Central memory CD8-positive, alpha-beta T cell (primary cell): ENCODE measurements at places on chromosomes 3 and 15.

GRCh38 chr3:52095990-52096775 is 39.8 kb upstream of the DUSP7 start:
- H3K27ac ChIP-seq: no peak overlapping the region
- no peak overlapping the region for H3K4me3 ChIP-seq
- no peaks in the 10 kb centered on the region for H3K36me3 ChIP-seq
- DNase-seq: no peak

DNA sequence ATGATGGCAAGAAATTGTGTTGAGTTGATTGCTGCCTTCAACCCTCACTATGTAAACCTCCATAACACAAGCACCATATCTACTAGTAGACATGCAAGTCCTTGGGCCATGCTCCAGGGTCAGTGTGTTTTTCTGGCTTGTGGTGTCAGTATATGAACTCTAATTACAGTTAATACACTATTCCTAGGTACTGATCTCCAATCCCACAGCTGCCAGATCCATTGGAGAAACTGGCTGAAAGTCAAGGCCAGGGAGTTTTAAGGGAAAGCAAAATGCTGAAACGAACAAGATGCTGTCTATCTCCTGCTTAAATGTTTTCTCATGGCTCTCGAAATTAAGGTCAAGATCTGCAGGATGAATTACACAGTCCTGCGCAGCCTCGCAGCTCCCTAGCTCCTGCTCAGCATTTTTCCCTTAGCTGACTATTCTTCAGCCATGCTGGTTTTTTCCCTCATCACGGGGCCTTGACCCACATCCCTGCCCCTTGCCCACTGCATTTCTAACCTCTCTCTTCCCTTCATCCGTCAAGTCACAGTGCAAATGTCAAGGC is 425.0 kb upstream of the ADAMTS9 start:
- no peaks in the 10 kb centered on the region for H3K27me3 ChIP-seq
- H3K27ac ChIP-seq: no peak overlapping the region
- no peak overlapping the region for H3K4me3 ChIP-seq
- no peak for DNase-seq
- no peaks in the 10 kb centered on the region for H3K4me1 ChIP-seq
- H3K36me3 ChIP-seq: no peaks in the 10 kb centered on the region

DNA sequence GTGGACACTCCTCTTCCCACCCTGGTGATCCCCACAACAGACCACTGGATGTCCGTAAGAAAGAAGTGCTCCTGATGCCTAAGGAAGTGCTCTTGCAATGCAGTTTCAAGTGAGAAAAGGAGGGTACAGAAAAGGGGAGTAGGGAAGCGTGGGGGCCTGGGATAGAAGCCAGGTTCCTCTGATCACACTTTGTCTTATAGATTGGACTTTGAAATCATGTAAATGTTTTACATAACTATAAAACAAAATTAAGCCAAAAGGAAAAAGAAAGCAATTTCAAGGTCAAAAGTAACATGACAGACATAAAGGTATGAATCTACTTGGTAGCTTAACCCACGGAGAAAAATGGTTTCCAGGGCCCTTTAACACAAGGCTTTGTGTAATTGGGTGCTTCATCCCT is 107.3 kb upstream of the TRPM1 start:
- H3K4me1 ChIP-seq: peaks cover 7% of the 10 kb centered on the region
- H3K4me3 ChIP-seq: no peak overlapping the region
- H3K27me3 ChIP-seq: no peaks in the 10 kb centered on the region

GRCh38 chr3:181442066-181442465 is 269.7 kb upstream of the SOX2 start:
- H3K36me3 ChIP-seq: no peaks in the 10 kb centered on the region
- no peak overlapping the region for H3K4me3 ChIP-seq
- H3K27me3 ChIP-seq: no peaks in the 10 kb centered on the region
- no peak overlapping the region for H3K27ac ChIP-seq
- no peaks in the 10 kb centered on the region for H3K4me1 ChIP-seq

- H3K4me3 ChIP-seq: no peak overlapping the region
- no peaks in the 10 kb centered on the region for H3K27me3 ChIP-seq
- H3K36me3 ChIP-seq: peaks cover 7% of the 10 kb centered on the region
- DNase-seq: no peak
Observed at GRCh38 chr15:40091861-40092255, 16.8 kb downstream of the BMF start.

GRCh38 chr3:106913966-106914365 is 463.3 kb upstream of the CCDC54 start:
- H3K27me3 ChIP-seq: no peaks in the 10 kb centered on the region
- no peak overlapping the region for H3K27ac ChIP-seq
- H3K4me1 ChIP-seq: no peaks in the 10 kb centered on the region
- no peak overlapping the region for H3K4me3 ChIP-seq

DNA sequence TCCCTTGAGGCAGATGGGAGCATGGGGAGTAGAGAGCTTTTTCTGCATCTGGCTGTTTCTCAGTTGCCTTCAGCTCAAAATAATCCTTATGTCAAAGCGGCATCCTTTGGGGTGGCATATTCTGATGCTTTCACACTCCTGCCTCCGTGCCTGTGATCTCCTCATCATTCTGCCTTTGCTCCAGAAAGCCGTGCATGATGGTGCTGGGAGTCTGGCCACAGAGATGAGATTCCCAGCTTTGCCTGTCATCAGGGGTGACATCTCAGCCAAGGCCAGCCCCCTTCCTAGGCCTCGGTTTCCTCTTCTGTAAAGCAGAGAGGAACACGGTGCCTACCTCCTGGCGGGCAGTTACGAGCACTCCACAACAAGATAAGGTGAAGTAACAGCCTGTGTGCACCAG is 96.3 kb upstream of the ALDH1A3 start:
- no peaks in the 10 kb centered on the region for H3K4me1 ChIP-seq
- peaks cover 19% of the 10 kb centered on the region for H3K27me3 ChIP-seq

- H3K4me1 ChIP-seq: no peaks in the 10 kb centered on the region
- H3K36me3 ChIP-seq: peaks cover 30% of the 10 kb centered on the region
- DNase-seq: no peak
- no peak overlapping the region for H3K27ac ChIP-seq
- no peaks in the 10 kb centered on the region for H3K27me3 ChIP-seq
Observed at GRCh38 chr3:183799461-183799860, 25.9 kb downstream of the MAP6D1 start.

- no peak overlapping the region for H3K27ac ChIP-seq
- H3K4me3 ChIP-seq: no peak overlapping the region
- H3K36me3 ChIP-seq: no peaks in the 10 kb centered on the region
- no peak for DNase-seq
Observed at GRCh38 chr15:76328958-76329357, 7.6 kb upstream of the ISL2 start.

DNA sequence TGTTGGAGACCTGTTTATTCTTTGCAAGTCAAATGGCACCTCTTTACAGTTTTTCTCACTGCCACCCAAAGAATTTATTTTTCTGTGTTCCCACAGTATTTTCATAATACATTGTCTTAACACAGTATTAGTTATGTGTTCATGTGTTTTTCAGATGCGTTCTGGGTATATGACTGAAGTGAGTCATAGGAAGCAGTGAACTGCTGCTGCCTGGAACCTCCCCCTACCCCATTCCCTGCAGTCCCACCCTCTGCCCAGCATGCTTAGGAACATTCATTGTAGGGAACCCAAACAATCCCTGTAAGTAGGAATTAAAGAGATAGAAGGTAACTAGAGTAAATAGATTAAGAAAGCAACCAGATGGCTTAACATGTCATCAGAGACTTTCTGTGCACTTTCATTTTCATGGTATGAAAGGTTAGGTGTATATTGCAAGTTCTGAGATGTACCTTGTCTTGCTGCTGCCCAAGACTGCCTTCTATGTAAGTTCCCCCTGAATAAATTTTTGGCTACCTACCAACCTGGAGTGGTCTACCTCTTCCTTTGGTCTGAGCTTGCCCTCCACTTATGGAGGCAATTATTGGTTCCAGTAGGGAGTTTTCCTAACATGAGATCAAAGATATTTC is 21.9 kb upstream of the SQOR start:
- no peak overlapping the region for H3K27ac ChIP-seq
- H3K4me3 ChIP-seq: no peak overlapping the region
- DNase-seq: no peak
- no peaks in the 10 kb centered on the region for H3K27me3 ChIP-seq
- peaks cover 11% of the 10 kb centered on the region for H3K36me3 ChIP-seq
- H3K4me1 ChIP-seq: no peaks in the 10 kb centered on the region

GRCh38 chr3:38950581-38950980 is 101.2 kb downstream of the SCN11A start:
- H3K36me3 ChIP-seq: no peaks in the 10 kb centered on the region
- no peaks in the 10 kb centered on the region for H3K4me1 ChIP-seq
- no peak for DNase-seq

- DNase-seq: no peak
- no peaks in the 10 kb centered on the region for H3K4me1 ChIP-seq
- peaks cover 18% of the 10 kb centered on the region for H3K27me3 ChIP-seq
- H3K27ac ChIP-seq: no peak overlapping the region
- no peak overlapping the region for H3K4me3 ChIP-seq
Observed at GRCh38 chr3:36511791-36512486, 131.6 kb downstream of the STAC start.

- no peak for DNase-seq
- H3K36me3 ChIP-seq: no peaks in the 10 kb centered on the region
- no peak overlapping the region for H3K4me3 ChIP-seq
- H3K27me3 ChIP-seq: peaks cover 4% of the 10 kb centered on the region
Observed at GRCh38 chr15:81723701-81724100, 322.1 kb downstream of the MEX3B start.

DNA sequence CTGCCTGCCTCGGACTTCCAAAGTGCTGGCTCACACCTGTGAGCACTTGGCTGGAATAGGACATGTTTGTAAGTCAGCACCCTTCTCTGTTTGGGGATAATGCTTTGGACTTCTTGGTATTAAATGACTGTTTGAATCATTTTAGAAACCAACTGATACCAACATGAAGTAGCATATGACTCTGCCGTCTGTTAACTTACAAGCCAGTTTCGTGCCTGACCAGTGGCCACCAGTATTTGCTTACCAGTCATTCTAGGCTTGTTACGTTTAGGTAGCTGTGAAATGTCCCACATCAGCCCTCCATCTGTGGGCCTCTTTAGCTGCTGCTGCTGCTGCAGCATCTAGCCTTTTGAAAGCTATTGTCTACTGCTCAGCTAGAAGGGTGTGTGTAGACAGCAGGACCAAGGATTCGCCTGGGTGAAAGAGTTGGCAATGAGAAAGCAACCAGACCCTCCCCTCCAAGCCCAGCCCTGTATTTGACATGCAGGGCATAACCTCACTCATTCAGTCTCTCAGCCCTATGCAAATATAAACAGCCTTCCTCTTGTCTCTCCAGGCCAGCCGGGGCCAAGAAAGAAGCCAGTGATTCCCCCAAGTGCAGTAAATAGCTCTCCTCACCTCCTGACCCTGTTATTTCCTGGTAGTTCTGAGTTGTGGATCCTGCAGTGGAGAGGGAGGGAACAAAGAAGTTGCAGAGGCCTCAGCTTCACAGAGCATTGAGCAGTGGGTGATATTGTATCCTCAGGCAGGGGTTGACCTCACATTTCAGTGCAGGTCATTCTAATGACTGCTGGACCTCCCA is 51.0 kb downstream of the NKIRAS1 start:
- H3K4me3 ChIP-seq: no peak overlapping the region
- no peaks in the 10 kb centered on the region for H3K27me3 ChIP-seq

DNA sequence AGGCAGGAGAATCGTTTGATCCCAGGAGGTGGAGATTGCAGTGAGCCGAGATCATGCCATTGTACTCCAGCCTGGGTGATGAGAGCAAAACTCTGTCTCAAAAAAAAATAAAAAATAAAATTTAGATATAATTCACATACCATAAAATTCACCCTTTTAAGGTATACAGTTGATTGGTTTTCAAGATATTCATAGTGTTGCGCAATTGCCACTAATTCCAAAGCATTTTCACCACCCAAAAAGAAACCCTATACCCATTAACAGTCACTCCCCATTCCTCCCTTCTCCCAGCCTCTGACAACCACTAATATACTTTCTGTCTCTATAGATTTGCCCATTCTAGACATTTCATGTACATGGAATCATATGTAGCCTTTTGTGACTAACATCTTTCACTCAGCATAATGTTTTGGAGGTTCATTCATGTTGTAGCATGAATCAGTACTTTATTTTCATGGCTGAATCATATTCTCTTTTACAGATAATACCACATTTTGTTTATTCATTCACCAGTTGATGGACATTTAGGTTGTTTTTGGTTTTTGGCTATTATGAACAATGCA is 116.7 kb downstream of the RASA2 start:
- H3K27ac ChIP-seq: no peak overlapping the region
- peaks cover 21% of the 10 kb centered on the region for H3K4me1 ChIP-seq
- H3K4me3 ChIP-seq: no peak overlapping the region
- H3K27me3 ChIP-seq: no peaks in the 10 kb centered on the region

- H3K27ac ChIP-seq: no peak overlapping the region
- no peak overlapping the region for H3K4me3 ChIP-seq
- H3K36me3 ChIP-seq: no peaks in the 10 kb centered on the region
- no peak for DNase-seq
Observed at GRCh38 chr3:168113848-168114247, 18.1 kb upstream of the GOLIM4 start.

GRCh38 chr3:49942651-49943050 is 2.7 kb downstream of the RBM6 start:
- H3K4me1 ChIP-seq: peaks cover 42% of the 10 kb centered on the region
- no peak for DNase-seq
- no peak overlapping the region for H3K4me3 ChIP-seq

GRCh38 chr15:67396114-67396513 is 124.8 kb upstream of the C15orf61 start:
- H3K36me3 ChIP-seq: no peaks in the 10 kb centered on the region
- no peak for DNase-seq
- H3K4me1 ChIP-seq: no peaks in the 10 kb centered on the region
- H3K27me3 ChIP-seq: peaks cover 9% of the 10 kb centered on the region

GRCh38 chr3:138011722-138012121 is 1.8 kb downstream of the CLDN18 start:
- no peak overlapping the region for H3K27ac ChIP-seq
- no peak overlapping the region for H3K4me3 ChIP-seq
- H3K36me3 ChIP-seq: no peaks in the 10 kb centered on the region
- no peaks in the 10 kb centered on the region for H3K4me1 ChIP-seq
- no peak for DNase-seq

DNA sequence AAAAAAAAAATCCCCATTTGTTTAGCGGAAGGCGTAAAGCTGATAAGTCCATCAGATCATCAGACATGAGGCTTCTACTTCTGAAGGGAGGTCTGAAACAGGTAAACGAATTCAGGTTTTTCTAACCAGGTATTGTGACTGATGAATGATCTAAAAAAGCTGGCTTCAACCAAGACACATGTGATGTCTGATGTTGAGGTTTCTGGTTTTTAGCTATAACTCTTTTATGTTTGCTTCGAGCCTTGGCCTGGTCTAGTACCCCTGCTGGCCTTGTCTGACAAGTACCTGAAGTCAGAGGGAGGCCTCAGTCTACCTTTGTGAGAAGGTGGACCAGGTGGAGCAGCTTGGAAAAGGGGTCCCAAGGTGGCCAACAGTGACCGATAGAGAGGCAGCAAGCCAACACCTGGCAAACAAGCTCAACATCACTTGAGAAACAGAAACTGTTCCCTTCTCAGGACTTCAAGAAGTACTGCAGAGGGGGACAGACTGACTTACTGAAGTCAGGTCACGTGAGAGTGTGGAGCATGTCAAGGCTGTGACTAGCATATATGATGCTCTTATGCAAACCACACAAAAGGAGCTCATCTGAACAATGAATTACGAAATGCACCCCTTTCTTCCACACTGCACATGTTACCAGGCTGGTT is 33.0 kb upstream of the CA12 start:
- DNase-seq: no peak
- H3K4me3 ChIP-seq: no peak overlapping the region
- no peak overlapping the region for H3K27ac ChIP-seq
- H3K4me1 ChIP-seq: no peaks in the 10 kb centered on the region
